ENCODE measurements at places on chromosomes 3 and 15. TPM values are rescaled to one million over a fixed set of nuclear protein-coding genes. Genes with fewer than 3 reads are reported as not detected.

CEP97 gene
- total RNA-seq, result 12.0 TPM

ADAMTSL3 gene
- not detected for total RNA-seq

GOLGA8S gene
- total RNA-seq, result 0.04 TPM

ARHGEF26 gene
- 5.2 TPM for total RNA-seq

A4GNT gene
- total RNA-seq, result not detected

IL1RAP gene
- total RNA-seq, result 33.1 TPM

CLDN11 gene
- 4.8 TPM for total RNA-seq

ANKUB1 gene
- 0.82 TPM for total RNA-seq

LEKR1 gene
- total RNA-seq, result 0.67 TPM

PLCL2 gene
- 1.7 TPM for total RNA-seq

SLC2A2 gene
- total RNA-seq, result not detected

PLA2G4F gene
- 1.2 TPM for total RNA-seq

LRIG1 gene
- 15.2 TPM for total RNA-seq

TPRG1 gene
- 0.42 TPM for total RNA-seq

GSK3B gene
- total RNA-seq, result 92.4 TPM

FBLN2 gene
- 4.0 TPM for total RNA-seq

HES1 gene
- 35.1 TPM for total RNA-seq

HCLS1 gene
- total RNA-seq, result 1.6 TPM

LAMB2 gene
- total RNA-seq, result 153 TPM

CHRD gene
- not detected for total RNA-seq

KNG1 gene
- total RNA-seq, result not detected

UMPS gene
- 44.9 TPM for total RNA-seq

EXD1 gene
- total RNA-seq, result not detected

DPPA4 gene
- total RNA-seq, result not detected

TMCO5A gene
- not detected for total RNA-seq

C3orf22 gene
- not detected for total RNA-seq

GPR149 gene
- total RNA-seq, result not detected

FBXL22 gene
- total RNA-seq, result 0.03 TPM

P2RY12 gene
- total RNA-seq, result not detected

ZNF592 gene
- 13.5 TPM for total RNA-seq

THRB gene
- 3.1 TPM for total RNA-seq

PLSCR5 gene
- not detected for total RNA-seq

SLC28A1 gene
- not detected for total RNA-seq

GASK1A gene
- 0.99 TPM for total RNA-seq

All from foreskin keratinocyte (primary cell).